ENCODE measurements at places on chromosomes 7 and 10.
A peak's percentile ranks its signal among the peaks of the same experiment; 100 is the strongest.

DNA sequence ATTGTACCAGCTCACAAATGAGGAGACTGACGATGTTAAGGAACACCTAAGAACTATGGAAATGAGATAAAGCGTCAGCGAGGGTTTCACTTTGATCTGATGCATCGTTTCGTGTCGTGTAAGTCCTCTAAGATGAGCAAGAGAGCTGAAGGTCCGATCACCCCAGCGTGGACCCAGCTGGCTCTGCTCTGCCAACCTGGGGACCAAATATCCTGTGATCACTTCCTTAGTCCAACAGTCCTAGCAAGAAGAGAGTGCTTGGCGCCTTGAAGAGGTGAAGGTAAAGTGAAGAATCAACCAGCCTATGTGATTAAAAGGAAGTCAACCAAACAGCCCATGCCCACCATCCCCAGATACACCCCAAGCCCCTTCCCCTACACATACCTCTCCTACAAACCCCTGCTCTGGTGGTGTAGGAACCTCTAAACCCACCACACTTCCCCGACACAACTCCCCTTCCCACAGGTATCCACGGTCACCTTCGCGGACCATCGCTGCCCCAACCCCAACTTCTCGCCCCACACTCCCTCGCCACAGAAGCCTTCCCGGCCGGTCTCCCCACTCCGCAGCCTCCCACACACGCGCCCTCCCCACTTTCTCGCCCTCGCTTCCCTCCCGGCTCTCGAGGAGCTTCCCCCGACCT is 722 bp downstream of the UPF2 start:
- peak; percentile 53 for DNase-seq

DNA sequence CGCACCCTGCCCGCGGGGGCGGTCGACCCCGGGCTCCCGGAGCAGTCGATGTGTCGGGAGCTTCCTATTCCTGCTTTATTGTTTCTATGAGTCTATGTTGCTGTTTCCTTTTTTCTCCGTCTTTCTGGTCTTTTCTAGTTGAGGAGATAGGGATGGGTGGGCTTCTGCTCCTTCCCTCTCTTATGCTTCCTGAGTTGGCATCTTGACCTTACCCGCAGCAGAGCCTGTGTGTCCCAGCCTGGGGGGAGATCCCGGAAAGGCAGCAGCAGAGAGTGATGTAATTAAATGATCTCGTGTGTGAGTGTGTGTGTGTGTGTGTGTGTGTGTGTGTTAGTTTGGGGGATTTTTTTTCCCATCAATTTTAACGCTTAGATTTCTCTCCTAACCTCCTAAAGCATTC is 486 bp upstream of the SORCS1 start:
- DNase-seq: no peak

GRCh38 chr10:3065622-3066021 is 1.7 kb upstream of the PFKP start:
- DNase-seq: no peak

DNA sequence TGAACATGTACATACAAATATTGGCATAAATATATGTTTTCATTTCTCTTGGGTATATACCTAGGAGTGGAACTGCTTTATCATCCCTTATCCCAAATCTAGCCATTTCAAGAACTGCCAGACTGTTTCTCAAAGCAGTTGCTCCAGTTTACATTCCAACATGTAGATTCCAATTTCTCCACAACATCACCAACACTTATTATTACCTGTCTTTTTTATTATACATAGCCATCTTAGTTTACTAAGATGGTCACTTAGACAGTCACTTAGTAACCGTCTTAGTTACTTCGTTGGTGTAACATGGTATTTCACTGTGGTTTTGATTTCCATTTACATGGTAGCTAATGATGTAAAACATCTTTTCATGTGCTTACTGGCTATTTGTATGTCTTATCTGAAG is 82.7 kb downstream of the ZFAND4 start:
- no peak for DNase-seq

- DNase-seq: peak; percentile 42
Measured at GRCh38 chr7:131692131-131692960, 135.9 kb upstream of the PODXL start.

GRCh38 chr7:44110719-44111635 is 6.8 kb downstream of the AEBP1 start:
- DNase-seq: no peak

DNA sequence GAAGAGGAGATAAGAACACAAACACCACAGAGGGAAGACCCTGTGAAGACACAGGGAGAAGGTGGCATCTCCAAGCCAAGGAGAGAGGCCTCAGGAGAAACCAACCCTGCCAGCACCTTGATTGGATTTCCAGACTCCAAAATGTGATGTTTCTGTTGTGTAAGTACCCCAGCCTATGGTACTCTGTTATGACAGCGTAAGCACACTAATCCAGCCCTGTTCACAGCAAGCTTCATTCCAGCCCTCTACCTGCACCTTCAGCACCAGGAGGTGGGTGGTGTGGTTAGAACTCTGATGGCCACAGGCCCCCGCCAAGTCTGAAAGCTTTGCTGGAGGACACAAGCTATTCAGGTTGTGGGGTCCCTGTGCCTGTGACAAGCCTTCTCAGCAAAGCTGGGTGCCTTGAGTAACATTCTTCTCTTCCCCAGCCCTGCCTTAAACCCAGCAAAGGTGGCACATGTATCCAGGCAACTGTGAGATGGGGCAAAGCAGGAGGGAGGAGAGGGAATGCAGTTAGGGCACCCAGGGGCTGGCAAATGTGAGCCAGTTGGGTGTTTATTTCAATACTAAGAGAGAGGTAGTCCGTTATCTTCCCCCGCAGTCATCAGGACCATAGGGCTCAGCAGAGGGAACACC is 4.5 kb downstream of the VSTM4 start:
- DNase-seq: no peak

DNA sequence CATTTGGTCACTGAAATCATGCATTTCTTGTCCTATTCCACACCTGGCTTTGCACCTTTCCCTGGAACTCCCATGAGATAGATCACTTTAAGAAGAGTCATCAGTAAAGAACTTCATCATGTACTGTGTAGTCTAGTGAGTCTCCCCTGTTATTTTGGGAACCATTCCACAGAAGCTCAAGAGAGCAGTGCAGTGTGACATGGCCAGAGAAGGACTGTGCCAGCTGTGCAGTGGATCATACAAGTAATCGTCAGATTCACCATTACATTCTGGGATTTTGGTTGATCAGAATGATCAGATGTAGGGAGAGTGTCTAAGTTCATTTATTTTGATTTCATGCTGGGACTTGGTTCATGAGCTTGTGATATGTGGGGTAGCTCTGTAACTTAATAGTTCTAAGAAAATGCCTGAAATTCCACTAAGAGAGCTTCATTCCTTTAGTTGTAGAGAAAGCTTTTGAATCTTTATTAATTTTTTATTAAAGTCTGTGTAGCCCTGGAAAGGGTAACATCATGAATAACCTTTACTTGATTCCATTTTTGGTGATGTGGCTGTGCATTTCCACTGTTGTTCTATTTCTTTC is 166.8 kb downstream of the SUGCT start:
- no peak for DNase-seq

DNA sequence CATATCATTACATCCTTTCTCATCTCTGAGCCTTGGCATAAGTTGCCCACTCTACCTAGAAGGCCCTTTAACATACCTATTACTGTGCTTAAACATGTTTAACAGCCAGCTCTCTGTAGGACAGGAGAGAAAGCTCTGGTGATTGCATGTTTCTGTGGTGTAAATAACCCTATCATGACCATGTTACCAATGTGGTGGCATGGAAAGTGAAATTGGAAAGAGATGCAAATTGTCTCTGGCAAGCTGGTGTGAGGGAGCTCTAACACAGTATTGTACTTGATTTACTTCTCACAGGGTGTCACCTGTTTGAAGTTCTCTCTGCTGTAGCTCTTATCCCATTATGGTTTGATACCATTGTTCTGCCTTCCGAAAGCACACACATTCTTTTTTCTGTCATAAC is 231.8 kb upstream of the DKK1 start:
- DNase-seq: no peak

DNA sequence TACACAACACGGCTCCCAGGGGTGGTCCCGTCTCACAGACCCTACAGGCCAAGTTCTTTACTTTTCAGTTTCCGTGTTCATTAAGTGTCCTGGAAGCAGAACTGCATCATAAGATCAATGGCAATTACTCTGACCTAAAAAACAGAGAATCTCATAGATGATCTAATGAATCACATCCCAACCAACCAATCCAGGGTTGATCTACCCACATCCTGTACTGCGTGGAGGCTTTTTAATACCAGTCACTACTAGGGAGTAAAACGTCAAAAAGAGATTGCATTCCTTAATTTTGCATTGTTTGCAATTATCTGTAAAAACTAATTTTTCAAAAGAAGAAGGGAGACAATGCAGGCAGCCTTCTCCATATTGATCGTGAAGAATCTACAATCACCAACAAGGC is 72.6 kb downstream of the PARD3 start:
- DNase-seq: no peak

GRCh38 chr10:88147000-88147798 is 283.8 kb downstream of the PTEN start:
- no peak for DNase-seq

DNA sequence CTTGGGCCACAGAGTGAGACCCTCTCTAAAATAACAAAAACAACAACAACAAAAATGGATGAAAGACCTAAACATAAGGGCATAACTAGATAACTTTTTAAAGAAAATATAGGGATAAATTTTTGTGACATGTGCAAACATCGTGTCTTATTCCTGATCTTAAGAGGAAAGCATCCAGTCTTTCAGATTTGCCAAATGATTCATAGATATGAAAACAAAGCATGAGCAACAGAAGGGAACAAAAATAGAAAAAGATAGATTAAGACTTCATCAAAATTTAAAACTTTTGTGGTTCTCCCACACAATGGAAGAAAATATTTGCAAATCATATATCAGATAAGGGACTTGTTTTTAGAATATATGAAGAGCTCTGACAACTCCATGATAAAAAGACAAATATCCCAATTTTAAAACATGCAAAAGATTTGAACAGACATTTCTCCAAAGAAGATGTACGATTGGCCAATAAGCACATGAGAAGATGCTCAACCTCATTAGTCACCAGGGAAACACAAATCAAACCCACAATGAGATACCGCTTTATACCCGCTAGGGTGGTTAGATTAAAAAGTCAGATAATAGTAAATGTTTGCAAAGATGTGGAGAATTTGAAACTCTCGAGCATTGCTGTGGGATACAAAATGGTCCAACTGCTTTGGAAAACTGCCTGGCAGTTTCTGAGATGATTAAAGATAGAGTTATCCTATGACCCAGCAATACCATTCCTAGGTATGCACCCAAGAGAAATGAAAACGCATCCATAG is 20.3 kb downstream of the PPIF start:
- no peak for DNase-seq

- DNase-seq: no peak
Measured at GRCh38 chr7:115229401-115230105, 307.7 kb downstream of the MDFIC start.

- no peak for DNase-seq
Measured at GRCh38 chr10:77144656-77145055, 493.0 kb downstream of the KCNMA1 start.

DNA sequence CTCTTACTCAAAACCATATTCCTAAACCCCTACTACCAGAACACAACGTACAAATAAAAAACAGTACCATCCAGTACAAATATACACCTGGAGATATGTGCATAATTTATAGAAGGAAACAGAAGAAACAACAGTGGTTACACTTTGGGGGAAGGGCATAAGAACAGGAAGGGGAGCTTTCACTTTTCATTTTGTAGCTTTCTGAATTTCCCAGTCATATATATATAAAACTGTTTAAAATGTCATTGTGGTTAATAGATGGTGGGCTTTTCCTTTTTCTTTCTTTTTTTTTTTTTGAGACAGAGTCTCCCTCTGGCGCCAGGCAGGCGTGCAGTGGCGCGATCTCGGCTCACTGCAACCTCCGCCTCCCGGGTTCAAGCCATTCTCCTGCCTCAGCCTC is 47.2 kb downstream of the MALSU1 start:
- no peak for DNase-seq

DNA sequence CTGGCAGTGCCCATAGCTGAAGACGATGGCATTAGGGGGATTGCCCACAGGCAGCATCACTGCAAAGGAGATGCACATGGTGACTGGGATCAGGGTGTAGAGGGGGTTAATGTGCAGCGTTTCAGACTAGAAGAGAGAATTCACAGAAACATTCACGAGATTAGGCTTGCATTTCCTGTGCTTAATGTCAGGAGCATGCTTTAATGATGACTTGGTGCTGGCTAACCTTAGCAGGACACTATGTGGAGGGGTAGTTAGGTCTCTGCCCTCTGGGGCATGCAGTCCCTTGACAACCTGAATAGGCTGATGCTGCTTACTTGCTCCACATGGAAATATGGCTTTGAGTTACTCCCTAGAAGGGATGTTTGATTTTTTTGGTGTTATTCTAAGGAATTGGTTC is 21.8 kb downstream of the STMP1 start:
- DNase-seq: no peak

GRCh38 chr7:46168671-46169383 is 247.8 kb upstream of the IGFBP3 start:
- DNase-seq: no peak

DNA sequence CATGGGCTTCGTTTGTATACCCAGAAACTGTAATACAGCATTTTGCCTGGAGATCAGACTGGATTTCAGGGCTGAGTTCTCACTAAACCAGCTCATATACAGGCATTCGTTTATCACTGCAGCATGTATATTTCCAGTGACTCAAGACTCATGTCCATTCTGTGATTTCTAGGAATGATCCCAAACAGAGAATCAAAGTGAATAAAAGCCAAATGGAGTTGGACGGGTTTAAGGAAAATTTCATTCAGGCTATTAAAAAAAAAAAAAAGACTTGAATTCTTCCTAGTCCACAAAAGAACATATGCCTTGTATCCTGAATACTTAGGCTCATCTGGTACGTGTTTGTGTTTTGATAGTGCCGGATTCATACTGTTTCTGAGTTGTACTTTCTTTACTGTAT is 46.8 kb downstream of the TET1 start:
- no peak for DNase-seq

- no peak for DNase-seq
Measured at GRCh38 chr10:70359017-70359550, 23.3 kb downstream of the LRRC20 start.

GRCh38 chr10:78594559-78595268 is 474.1 kb upstream of the ZMIZ1 start:
- DNase-seq: no peak

DNA sequence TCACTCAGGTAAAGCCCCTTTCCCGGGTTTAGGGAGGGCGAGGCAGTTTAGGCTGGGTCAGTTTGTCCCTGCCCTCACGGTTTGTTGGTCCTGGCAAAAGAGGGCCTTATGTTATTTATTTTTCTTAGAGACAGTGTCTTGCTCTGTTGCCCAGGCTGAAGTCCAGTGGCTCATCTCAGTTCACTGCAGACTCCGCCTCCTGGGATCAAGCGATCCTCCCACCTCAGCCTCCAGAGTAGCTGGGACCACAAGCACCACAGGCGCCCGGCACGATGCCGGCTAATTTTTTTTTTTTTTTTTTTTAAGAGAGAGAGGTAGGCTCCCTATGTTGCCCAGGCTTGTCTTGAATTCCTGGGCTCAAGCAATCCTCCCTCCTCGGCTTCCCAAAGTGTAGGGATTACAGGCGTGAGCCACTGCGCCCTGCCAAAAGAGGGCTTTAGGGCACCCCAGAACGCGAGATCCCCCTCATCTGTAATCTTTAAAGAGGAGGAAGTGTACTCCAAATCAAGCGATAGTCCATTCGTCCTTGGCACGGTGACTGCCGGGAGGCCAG is 626 bp upstream of the BMS1 start:
- DNase-seq: no peak
